Neural crest cell (in vitro differentiated cells): ENCODE measurements at places on chromosomes 13 and 19. TPM values are rescaled to one million over a fixed set of nuclear protein-coding genes. Genes with fewer than 3 reads are reported as not detected.

The ZNF69 gene
- 32.1 and 33.9 TPM in 2 replicates for total RNA-seq

The NANOS2 gene
- not detected in 2 replicates for total RNA-seq

DNA sequence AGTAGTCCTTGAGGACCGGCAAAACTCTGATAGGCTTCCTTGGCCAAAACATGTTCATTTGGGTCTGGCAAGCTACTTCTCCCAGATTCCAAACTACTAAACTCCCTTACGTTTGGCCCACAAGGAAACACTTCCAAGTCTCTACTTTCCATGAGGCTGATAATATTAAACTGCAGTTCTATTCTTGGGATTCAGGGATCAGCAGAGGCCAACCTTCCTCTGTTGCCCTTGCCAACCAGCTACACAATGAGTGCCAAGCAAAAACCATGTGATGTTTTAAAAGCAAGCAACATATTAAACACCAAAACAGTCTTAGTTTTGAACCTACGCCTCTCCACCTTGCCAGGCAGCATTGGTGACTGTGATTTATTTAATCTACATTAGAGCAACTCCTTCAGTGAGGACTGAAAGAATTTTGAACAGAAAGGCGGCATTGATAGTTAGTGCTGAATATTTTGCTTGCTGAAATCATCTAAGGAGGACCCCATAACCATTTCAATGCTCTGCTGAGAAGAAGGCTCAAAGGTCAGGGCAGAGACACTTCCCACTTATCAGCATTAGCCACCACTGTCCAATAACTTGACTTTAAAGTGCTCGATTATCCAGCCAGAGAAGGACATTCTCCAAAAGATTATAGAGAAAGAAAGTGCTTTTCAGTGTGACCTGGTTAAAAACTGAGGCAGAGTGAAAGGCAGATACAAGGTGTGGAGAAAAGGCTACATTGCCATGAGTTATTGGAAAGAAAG is 287.1 kb downstream of the TBC1D4 start:
- DNase-seq: no peak

The SHISA7 gene
- total RNA-seq: 0.54 and 0.59 TPM in 2 replicates

DNA sequence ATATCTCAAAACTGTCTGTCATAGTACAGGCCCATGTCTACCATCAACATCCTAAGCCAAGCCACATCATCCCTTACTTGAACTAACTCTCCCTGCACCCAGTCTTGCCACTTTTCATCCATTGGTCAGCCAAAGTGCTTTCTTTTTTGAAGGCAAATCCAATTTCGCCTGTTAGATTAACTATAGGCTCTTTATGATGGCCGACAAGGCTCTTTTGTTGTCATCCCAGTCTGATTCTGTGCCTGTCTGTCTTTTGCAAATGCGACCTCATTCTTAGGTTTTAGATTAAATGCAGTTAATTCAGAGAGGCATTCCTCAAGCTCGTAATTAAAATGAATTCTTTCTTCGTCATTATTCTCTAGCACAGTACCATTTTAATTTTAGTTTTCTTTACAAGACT is 148.3 kb downstream of the HS6ST3 start:
- DNase-seq: no peak

The POU4F1 gene
- 0.19 and 0.41 TPM in 2 replicates for total RNA-seq

DNA sequence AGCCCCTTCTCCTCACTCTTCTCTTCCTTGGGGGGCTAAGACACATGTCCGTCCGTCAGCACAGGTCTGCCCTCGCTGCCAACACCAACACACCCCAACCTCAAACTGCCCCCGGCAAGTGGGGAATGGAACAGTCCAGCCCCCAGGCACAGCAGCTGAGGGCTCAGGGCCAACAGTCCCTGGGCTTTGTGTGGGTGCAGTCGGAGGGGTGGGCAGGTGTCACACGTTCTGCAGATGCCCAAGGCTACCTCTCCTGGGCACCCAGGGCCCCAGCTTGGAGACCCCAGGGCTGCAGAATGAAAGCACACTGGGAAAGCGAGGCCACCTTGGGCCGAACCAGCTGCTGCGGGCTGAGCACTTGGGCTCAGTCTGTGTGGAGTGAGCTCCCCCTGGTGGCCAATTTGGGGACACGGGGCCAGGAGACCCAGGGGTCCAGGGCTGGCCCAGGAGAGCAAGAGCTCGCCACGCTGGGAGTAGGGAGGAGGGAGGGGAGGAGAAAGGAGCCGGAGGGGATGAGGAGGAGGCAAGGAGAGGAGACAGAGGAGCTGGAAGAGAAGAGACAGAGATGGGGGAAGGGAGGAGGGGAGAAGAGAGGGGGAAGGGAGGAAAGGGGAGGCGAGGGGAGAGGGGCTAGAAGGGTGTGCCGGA is 14.0 kb upstream of the ATP8B3 start:
- peak; percentile 84 for DNase-seq

DNA sequence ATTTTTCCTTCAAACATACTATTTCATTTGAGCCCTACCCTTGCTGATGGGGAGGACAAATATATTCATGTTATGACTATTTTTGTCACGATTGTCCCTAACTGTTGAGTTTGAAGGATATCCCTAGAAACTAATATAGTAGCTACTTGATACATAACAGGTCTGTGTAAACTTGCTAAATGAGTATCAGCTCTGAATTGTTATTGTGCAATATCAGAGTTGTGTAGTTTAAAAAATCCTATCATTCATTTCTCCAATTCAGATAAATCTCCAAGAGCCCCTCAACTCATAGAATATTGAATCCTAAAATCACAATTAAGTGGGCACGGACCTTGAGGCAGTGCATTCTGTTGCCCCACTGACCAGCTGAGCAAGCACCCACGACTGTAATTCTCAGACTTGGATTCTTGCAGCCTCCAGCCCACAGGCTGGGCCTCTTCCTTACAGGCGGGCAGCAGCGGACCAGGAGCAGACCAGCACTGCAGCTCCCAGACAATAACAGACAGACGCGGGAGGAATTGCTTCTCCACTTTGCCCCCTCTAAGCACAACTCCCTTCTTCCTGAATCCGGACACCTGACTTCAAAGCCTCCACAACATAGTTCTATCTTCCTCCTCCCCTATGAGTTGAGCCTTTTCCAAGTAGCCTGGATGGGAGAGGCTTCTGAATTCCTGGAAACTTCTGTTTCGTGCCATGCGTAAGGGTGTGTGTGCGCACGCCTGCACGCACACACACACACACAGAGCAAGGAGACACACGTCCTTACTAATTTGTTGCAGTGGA is 337.6 kb upstream of the ARGLU1 start:
- DNase-seq: no peak

DNA sequence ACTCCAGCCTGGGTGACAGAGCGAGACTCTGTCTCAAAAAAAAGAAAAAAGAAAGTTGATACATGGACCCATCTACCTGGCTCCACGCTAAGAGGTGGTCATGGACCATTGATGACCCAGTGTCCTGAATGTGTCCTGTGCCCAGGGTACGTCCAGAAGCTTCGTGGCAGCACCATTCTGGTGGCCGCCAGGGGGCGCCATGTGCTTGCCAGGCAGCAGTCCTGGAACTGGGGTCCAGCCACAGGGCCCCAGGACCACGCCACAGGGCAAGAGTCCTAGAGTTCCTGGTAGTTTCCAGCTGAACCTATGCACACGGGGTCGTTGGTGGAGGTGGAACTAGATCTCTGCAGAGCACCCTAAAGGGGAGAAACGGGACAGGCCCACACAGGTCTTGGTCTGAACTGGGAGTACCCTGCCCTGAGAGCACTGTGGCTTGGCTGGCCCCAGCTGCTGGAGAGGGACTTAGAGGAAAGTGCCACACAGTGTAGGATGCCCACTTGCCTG is 19.9 kb upstream of the FBXO27 start:
- peak; percentile 56 for DNase-seq

The CELF5 gene
- 2.3 and 3.0 TPM in 2 replicates for total RNA-seq

The SLC5A5 gene
- not detected in 2 replicates for total RNA-seq

- no peak for DNase-seq
Observed at GRCh38 chr13:78700121-78700910, 41.4 kb upstream of the OBI1 start.

The CD37 gene
- total RNA-seq: not detected in 2 replicates

DNA sequence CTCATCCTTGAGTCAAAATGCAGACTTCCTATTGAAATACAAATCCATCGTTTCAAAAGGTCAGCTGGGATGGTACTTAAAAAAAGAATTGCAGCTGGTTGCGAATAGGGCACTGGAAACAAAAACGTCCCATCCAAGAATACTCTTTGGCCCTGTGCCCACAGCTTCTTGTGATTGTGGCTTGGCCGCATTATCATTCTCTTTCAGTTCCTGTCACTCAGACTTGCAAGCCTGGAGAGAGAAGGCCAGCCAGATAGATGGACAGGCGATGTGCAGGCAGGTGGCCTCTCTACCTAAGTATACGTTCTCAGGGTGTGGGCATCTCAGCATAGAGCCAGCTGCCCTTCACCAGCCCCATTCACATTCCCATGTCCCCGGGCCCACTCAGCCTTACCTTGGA is 208.5 kb upstream of the ZNF536 start:
- no peak for DNase-seq
